ENCODE measurements at places on chromosomes 6 and 20. TPM values are rescaled to one million over a fixed set of nuclear protein-coding genes. Genes with fewer than 3 reads are reported as not detected.

- H3K4me3 ChIP-seq: no peak overlapping the region
- no peak for DNase-seq
- peaks cover 5% of the 10 kb centered on the region for H3K27me3 ChIP-seq
- H3K4me1 ChIP-seq: peaks cover 5% of the 10 kb centered on the region
- no peaks in the 10 kb centered on the region for H3K36me3 ChIP-seq
Measured at GRCh38 chr6:129686941-129687627, 22.9 kb downstream of the ARHGAP18 start.

- H3K27me3 ChIP-seq: no peaks in the 10 kb centered on the region
- H3K36me3 ChIP-seq: no peaks in the 10 kb centered on the region
- H3K27ac ChIP-seq: no peak overlapping the region
- H3K4me3 ChIP-seq: no peak overlapping the region
- H3K4me1 ChIP-seq: no peaks in the 10 kb centered on the region
Measured at GRCh38 chr6:154842833-154843232, 109.6 kb downstream of the SCAF8 start.

- H3K4me3 ChIP-seq: no peak overlapping the region
- H3K36me3 ChIP-seq: peaks cover 3% of the 10 kb centered on the region
- DNase-seq: no peak
- H3K27me3 ChIP-seq: no peaks in the 10 kb centered on the region
Measured at GRCh38 chr6:107711412-107712236, 112.5 kb downstream of the SCML4 start.

The PBOV1 gene
- total RNA-seq: not detected

The IL17F gene
- total RNA-seq: not detected

DNA sequence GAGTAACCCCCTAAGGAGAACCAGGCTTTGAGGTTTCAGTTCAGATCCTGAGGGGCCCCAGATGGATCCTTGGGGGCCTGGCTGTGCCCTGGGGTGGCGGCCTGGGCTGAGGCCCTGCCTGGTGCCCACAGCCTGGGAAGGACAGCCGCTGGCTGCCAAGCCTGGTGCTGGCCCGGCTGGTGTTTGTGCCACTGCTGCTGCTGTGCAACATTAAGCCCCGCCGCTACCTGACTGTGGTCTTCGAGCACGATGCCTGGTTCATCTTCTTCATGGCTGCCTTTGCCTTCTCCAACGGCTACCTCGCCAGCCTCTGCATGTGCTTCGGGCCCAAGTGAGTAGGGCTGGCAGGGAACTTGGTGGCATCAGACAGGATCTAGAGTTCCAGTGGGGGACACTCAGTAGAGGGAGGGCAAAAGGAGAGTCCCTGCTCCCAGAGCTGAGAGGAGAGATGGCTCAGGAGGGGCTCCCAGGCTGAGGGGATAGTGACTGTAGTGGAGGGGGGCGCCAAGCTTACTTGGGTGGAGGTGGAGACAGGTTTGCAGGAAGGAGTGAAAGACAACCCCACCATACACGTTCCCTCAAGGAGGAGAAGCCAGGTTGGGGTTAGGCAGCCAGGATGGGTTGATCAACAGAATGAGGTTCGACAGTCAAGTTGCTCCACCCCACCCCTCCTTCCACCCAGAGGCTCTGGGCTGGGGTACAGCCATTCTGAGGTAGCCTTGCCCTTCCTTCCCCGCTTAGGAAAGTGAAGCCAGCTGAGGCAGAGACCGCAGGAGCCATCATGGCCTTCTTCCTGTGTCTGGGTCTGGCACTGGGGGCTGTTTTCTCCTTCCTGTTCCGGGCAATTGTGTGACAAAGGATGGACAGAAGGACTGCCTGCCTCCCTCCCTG lies 9.5 kb downstream of the SLC29A1 start:
- H3K36me3 ChIP-seq: peaks cover 45% of the 10 kb centered on the region
- H3K4me3 ChIP-seq: no peak overlapping the region
- H3K27me3 ChIP-seq: no peaks in the 10 kb centered on the region

The GNMT gene
- 0.99 TPM for total RNA-seq

DNA sequence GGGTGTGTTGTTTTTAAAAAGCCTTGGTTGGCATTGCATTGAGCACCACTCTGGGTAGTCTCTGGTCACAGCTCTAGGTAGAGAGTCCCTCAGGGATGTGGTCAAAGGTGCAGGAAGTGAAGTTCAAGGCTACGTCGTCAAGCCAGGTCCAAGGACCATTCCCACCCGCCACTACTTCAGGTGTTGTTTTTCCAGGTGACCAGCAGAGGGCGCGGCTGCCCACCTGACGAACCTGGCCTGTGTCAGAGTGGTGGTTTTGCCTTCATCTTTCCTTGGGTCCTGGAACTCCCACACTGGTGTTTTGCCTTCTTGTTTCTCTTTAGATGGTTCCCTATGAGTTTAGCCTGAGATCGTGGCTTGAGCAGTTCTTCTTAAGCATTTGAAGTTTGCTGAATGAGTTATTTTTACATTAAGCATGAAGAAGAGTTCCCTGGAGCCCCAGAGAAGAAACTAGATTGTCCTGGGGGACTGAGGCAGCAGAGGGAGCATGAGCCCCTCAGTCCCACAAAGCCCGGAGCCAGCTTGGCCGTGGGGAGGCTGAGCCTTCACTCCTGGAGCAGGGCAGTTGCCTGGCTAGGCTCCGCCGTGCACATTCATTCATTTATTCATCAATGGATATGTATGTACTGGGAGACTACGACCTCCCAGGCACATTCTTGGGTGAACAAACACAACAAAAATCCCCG lies 5.6 kb upstream of the PHACTR3 start:
- DNase-seq: peak; percentile 92
- peaks cover 2% of the 10 kb centered on the region for H3K27me3 ChIP-seq
- no peak overlapping the region for H3K4me3 ChIP-seq
- H3K27ac ChIP-seq: no peak overlapping the region
- H3K36me3 ChIP-seq: no peaks in the 10 kb centered on the region
- peaks cover 25% of the 10 kb centered on the region for H3K4me1 ChIP-seq

The EFCAB8 gene
- 0.22 TPM for total RNA-seq

The SCGN gene
- 1.2 TPM for total RNA-seq

The CFB gene
- total RNA-seq: 11.6 TPM

Measured in spinal cord (tissue), 10 donors.